ENCODE measurements at places on chromosomes 3 and 15.

DNA sequence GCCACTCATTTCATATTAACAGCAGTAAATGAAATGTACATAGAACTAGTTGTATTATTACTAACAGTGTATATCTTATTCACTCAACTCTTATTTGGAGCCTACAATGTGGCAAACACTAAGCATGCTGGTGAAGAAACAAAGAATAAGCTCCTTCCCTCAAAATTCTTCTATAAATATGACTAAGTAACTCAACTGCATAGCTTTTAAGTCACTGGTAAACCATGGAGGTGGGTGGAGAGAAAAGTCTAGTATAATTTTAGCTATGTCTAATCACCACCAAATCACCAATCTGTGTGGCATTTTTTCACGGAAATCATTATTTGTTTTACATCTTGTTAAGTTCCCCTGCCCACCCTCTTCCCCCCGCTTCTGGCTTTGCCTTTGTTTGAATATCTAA lies 17.5 kb downstream of the COPS2 start:
- DNase-seq = no peak

- no peak for DNase-seq
Measured at GRCh38 chr3:11847607-11848006, 922 bp upstream of the TAMM41 start.

- no peak for DNase-seq
Measured at GRCh38 chr15:41483519-41483918, 10.2 kb upstream of the ITPKA start.

- DNase-seq = no peak
Measured at GRCh38 chr3:41216993-41217392, 17.7 kb downstream of the CTNNB1 start.

DNA sequence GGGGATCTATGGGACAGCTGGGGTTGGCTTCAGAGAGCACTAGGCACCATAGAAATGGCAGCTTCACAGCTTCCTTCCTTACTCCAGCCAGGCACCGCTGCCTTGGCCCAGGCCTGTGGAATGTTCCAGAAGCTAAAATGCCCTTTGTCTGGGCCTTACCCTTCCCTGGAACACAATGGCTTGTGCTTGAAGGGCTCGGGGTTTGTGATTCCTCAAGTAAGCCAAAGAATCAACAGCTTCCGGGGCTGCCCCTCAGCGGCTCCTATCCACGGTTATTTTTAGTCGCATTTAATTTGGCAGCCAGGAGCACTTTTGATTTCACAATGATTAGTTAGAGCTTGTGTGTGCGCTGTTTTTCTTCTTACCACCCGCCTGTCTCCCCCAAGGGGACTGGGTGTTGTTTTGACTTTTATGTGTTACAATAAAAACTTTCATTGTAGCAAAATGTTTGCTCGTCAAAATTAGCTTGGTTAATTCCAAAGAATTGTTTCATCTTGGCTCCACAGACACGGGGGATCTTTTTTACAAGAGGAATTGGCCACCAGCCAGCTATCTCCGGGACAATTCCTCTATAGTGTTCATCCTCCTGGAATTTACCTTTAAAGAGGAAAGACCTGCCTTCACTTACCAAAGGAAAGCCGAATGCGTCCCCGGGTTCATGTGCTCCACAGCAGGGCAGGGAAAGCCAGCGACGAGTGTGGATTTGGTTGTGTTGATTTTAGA lies 73.8 kb downstream of the TLE3 start:
- no peak for DNase-seq

DNA sequence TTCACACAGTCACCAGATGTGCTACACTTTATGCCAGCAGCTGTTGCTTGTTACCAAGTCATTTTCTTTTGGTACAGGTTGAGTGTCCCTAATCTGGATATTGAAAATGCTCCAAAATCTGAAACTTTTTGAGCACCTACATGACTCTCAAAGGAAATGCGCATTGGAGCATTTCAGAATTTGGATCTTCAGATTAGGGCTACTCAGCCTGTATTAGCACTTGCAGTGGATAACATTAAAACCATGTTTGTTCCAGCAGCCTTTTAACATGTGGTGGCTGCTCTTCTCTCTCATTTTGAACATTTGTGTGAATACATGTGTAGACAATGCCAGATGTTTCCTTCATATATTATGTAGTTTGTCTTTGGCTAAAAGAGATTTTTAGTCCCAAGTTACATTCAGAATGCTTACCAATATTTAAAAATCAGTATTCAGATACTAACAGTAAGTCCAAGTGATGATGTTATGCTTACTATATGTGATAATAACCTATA lies 230.9 kb upstream of the UBE2E1 start:
- no peak for DNase-seq

GRCh38 chr15:38189671-38190295 lies 62.9 kb upstream of the SPRED1 start:
- DNase-seq = no peak

DNA sequence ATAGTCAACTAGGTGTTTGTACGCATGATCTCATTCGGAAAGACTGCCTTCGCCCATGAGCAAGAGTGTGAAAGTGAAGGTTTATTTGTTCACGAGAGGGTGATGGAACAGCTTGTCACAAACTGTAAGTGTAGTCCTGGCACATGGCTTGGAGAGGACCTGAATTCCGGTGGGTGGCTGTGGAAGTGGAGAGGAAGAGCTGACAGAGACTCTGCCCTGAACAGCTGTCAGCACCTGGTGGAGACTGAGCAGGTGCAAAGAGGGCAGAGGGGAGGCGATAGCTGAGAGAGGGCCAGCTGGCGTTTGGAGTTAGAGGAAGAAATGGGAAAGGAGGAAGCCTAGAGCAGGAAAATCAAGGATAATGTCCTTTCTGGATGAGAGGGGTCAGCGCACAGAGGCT lies 155.7 kb downstream of the EEFSEC start:
- no peak for DNase-seq

GRCh38 chr3:37072892-37073291 lies 79.6 kb downstream of the MLH1 start:
- no peak for DNase-seq

DNA sequence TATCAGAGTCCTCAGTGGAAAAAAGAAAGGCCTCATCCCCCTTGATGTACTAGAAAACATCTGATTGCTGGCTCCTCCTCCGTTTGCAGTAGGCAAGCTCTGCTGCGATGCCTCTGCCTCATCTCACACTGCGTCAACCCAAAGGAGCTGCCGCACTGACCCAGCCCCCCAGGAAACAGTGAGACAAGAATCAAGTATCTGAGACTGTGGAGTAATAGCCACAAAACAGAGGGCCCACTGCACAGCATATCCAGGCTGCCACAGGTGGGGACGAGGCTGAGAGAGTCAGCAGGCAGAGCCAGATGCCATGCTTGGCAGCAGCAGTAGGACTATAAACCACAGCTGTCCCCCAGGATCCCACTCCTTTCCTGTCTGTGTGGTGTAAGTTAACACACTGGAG lies 165.9 kb downstream of the STAC start:
- DNase-seq = no peak

- DNase-seq = no peak
Measured at GRCh38 chr15:42826251-42826890, 89.4 kb upstream of the CDAN1 start.

DNA sequence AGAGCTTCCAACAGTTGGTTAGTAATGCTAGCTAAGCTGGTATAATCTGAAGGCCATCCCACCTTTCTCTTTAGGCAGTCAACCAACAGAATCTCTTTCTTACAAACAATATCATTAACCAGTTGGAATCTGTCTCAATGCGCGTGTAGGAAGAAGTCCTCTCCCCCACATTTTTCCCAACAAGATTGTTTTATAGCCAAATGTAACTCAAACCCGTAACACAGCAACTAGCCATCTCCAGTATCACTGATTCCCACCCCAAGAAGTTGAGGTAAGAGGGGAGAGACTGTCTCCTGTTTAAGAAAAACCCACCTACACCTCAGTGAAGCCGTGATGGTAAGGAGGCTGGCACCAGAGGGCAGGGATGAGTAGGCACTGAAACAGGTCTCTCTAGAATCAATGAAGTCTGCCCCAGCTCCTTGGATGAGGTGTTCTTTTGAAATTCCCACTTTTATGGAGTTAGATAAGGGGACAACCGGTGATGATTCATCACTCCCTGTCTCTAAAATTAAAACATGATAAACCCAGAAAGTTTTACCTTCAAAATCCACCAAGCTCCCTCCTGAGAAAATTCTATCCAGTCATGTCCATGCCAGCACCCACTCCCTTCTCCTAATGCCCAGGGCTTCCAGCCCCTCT lies 30.9 kb downstream of the CDC25A start:
- no peak for DNase-seq

DNA sequence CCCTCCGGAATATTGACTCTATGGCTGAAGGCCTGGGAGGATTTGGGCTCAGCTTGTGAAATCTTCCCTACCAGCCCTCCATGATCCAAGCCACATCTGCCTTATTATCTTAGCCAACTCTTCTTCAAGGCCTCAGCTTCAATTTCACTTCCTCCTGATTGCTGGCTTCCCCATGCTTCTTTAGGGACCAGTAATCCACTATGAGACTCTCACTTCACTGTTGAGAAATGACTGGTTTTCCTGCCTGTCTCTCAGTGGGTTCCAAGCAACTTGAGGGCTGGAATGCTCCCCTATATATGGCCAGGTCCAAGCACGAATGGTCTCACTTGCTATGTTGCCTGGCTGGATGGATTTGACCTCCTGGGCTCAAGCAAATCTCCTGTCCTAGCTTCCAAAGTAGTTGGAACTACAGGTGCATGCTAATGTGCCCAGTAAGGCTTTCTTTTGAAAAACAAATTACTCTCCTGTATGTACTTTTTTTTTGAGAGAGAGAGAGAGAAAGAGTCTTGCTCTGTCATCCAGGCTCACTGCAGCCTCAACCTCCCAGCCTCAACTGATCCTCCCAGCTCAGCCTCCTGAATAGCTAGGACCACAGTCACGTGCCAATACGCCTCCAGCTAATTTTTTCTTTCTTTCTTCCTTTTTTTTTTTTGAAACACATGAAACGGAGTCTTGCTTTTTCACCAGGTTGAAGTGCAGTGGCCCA lies 7.9 kb upstream of the PIK3CB start:
- DNase-seq = peak; percentile 32

DNA sequence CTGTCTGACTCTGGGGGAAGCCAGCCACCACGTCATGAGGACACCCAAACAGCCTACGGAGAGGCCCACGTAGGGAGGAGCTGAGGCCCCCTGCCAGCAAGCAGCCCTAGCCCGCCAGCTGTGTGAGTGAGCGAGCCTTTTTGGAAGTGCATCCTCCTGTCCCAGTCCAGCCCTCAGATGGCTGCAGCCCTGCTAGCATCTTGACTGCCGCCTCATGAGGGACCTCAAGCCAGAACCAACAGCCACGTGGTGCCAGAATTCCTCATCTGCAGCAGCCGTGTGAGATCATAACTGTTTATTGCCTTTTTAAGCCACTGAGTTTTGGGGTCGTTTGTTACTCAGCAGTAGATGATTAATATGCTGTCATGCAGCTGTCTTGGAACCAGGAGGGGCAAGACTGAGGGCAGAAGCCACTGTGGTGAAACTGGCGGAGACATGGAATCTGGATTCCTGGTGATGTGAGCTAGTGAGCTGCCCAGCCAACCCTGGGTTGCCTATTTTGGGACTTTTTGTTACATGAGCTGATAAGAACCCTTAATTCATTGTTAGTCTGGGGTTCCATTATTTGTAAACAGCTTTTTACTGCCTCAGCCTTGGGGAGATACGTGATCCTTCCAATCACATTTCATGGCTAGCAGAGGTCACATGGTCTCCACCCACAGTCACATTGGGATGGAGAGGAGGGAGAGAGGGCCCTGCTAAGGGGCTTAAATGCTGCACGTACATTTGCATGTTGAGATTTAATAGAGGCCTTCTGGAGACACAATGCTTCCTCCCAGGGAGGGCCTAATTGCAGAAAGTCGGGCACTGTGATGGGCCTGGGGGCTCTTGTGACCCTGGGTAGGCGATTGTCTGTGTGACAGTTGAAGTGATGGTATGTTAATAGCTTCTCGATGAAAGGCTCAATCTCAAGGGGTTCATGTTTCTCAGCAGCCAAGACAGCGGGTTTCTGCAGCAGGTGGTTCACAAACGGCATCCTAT lies 73.8 kb downstream of the RPLP1 start:
- DNase-seq = no peak

DNA sequence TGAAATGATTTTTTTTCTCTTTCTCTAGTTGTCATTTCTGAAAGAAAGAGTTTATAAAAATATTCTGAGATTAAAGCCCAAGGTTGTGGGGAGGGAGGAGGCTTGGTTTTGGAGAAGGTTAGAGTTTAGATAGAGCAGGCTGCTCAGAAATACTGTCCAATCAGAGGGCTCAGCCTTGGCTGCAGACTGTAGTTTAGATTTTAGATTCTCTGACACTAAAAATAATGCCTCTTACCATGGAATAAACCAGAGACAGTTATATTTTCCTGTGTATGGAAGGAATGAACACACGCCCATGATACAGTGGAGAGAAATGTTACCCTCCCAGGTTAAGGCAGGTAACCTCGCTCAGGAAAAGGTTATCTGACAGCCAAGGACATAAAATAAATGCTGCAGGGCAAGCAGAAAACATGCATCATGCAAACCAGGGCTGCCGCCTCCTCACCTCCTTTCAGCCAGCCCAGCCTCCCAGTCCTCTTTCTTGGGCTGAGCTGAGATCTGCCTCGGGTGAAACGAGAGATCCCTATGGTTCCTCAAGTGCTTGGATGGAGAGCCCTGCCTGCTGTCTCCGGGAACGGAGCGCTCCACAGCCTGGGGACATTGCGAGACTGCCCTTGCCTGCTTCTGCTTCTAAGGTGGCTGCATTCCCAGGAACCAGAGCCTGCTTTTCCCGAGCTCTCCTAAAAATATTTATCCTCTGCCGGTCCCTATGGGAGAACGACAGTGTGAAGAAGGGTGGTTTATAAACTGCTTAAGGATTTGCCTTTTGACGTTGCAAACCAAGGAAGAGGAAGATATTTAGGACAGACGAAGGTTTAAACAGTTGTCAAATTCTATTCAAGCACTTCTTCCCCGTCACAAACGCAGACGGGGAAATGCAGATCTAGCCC lies 848 bp downstream of the NCEH1 start:
- DNase-seq = peak; percentile 41

DNA sequence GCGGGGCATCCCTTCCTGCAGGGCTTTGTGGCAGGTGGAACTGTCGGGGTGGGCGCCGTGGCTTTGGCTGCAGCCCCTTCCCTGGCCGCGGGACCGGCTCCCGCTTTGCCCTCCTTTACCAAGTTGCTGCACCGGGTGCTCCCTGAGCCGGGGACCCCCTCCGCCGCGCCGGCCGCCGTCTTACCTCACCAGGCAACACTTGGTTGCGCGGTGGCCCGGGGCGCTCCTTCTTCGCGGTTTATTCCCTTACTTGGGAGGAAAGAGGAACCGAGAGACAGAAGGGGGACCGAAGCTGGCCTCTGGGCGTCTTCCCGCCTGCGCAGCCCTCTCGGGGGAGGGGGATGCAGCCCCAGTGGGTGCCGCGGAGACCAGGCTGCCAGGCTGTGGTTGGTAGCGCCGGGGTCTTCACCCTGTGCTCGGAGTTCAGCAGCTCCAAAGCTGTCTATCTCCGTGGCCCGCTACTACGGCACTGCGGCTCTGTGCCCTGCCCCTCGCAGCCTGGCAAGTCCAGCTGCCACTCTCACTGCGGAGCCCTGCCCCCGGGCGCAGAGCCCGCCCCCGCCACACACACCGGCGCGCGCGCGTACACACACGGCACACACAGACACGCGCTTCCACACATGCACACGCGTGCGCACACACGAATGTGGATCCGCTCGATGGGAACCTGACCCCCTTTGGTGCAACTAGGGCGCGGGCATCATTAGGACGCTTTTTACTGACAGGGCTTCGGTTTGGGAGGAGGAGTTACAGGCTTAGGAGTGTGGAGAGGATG lies at the start of gene DGKG:
Gene DGKG, minus strand, starts transcription at position 473 of the 775 bp plus-strand sequence. CDS start 41,775 bp downstream, outside the sequence.
- DNase-seq = peak; percentile 54
